CD4-positive, alpha-beta T cell treated with Interleukin-4 for 4 hours (primary cell): ENCODE measurements at places on chromosomes 3 and 15.

DNA sequence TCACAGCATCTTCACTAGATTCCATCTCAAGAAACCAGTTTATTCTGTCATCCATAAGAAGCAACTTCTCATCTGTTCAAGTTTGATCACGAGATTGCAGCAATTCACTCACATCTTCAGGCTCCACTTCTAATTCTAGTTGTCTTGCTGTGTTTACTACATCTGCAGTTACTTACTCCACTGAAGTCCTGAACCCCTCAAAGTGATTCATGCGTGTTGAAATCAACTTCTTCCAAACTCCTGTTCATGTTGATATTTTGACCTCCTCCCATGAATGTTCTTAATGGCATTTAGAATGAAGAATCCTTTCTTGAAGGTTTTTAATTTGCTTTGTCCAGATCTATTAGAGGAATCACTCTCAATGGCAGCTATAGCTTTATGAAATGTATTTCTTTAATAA is 287.6 kb upstream of the TBL1XR1 start:
- DNase-seq, result no peak

DNA sequence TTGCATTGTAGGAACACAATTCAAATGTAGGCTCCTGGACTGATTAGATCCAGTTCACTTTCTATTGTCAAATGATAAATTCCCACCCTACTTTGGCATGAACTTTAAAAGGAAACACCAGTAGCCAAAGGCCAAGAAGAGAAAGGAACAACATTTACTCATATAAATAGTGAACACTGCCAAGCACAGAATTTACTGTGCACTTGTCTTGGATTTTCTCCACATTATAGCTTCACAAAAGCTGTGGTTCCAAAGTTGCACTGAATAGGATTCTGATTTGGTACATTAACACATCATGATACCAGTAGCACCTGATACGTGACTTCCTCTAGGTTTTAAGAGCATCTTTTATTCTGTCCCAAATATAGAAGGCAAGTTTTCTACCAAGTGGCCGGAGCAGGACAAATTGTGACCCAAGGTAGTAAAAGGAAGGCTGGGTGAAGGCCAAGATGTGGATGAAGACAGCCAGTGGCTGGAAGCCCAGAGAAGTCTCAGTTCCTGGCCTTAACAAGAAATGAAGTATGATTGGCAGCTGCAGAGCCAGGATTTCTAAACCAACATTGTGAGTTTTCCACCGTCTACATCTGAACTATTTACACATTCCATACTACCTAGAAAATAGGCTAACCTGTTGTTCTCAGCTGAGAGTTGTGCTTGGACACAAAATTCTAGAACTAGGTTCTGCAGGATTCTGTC is 206.7 kb downstream of the THRB start:
- no peak for DNase-seq

GRCh38 chr3:20608054-20608738 is 422.2 kb upstream of the SGO1 start:
- DNase-seq, result no peak

- DNase-seq, result no peak
These were observed 22.2 kb downstream of the TRA2B start for GRCh38 chr3:185915642-185916041.

GRCh38 chr3:124786511-124787241 is 56.4 kb downstream of the UMPS start:
- DNase-seq, result no peak

GRCh38 chr3:49650177-49650576 is 24.0 kb upstream of the APEH start:
- DNase-seq, result no peak

DNA sequence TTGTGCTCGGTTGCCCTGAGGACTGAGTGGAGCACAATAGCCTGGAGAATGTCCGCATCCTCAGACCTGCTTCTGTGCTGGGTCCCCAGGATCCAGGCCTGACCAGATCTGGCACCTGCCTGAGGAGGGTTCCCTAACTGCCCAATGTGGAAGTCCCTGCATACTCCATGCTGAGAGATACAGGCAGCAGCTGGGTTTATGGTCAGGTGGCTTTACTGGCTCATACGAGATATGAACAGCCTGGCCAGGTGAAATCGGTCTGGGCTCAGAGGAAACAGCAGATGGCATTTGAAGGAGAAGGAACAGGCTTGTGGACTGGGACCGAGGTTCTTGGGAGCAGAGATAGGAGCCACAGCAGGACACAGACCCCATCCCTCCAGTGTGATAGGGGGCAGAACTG is 18.2 kb upstream of the KIF23 start:
- DNase-seq, result no peak

DNA sequence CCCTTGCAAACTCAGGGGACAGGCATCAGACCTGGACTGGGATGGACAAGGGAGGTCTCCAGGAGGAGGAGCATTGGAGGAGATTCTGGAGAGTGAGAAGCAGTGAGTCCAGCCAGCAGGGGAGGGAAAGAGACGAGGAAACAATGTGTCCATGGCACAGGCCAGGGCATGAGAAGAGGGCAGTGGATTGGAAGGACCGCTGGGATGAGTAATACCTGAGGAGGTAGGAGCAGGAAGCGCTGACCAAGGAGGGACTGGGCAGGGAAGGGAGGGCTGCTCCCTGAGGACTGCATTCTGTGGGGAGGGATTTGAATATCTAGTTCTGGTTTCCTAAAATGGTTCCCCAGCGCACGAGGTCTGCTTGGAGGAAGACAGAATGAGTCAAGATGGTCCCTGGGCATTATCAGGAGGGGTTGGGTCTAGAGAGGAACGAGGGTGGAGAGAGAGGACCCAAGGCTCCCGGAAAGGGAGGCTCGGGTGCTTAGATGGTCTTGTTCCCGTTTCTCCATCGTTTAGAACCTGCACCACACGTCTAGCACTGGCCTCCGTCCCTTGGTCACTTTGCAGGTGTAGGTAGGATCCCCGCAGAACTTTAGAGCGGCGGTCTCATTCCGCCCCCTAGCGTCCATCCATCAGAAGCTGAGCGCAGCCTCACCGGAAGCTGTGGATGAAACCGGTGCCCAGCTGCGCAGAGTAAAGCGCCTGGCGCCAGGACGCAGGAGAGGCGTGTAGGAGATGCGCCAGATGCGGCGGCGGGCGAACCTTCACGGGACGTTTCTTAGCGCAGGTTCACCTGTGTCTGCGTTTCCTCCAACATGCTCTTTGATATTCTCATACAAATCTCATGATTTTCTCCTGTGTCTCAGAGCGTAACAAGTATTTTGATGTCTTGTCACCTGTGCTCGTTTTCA is 190.7 kb upstream of the NDN start:
- DNase-seq, result no peak

- peak; percentile 8 for DNase-seq
These were observed 38.5 kb upstream of the TFRC start for GRCh38 chr3:196120291-196120951.

DNA sequence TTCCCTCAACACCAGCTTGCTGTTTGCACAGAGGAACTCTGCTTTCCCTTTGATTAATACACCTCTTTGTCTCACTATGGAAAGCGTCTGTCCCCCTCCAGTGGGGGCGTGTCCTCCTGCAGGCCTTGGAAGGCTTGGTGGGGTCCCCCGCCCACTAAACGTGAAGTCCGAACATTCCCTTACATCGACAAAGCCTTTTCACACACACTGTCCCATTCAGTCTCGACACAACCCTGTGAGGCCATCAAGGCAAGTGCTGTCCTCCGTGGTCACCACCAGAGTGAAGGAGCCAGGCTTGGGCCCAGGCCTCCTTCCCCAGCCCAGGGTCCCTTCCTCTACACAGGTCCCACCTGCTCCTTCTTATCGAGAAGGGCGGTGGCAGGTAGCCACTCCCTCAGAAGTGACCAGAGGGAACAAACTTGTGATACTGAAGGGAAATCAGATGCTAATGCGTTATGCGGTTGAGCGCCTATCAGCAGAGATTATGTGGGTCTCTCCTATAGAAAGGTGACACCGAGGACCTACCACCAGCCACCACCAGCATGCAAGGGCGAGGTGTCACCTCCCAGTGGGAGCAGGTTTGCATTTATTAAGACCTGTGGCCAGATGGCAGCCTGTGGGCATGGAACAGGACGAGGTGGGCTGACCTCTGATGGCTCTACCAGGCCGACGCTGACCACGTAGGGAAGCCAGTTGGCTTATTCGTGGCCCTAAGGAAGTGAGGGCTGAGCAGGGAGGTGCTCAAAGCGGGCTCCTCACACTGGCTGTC is 6.6 kb downstream of the NRROS start:
- no peak for DNase-seq

GRCh38 chr3:54507876-54508460 is 385.6 kb downstream of the CACNA2D3 start:
- DNase-seq, result no peak

GRCh38 chr3:14231998-14232501 is 53.4 kb downstream of the LSM3 start:
- no peak for DNase-seq

DNA sequence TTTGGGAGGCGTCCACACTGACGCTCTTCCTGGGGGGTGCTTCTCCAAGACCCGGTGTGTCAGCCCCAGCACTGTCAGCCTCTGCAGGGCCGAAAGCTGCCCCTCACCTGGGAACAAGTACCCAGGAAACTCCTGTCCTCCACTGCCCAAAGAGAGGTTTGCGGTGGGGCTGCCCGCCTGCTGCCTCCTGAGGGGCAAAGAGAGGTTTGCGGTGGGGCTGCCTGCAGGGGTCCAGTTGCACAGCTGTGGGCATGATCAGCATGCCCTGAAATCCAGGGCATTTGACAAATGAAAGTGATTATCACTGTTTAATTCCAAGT is 15.1 kb upstream of the SNRPA1 start:
- DNase-seq, result no peak

DNA sequence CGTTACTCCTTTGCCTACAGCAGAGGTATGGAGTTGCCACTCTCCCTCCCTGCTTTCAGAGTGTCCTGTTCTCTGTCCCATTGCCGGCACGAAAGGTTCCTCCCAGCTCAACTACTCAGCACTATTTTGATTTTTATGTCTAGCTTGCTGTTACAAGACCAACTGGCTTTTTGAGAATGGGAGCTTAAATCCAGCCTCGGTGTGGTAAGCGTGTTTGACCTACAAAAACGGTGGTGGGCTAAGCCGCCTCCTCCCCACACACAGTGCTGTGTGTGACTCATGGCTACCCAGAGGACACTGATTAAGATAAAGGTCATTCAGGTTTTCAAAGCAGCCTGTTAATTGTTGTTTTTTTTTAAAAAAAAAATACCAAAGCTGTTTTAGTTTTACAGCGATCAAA is 64.5 kb downstream of the LRTM1 start:
- no peak for DNase-seq

- no peak for DNase-seq
These were observed 32.2 kb upstream of the GREM1 start for GRCh38 chr15:32685576-32685975.

DNA sequence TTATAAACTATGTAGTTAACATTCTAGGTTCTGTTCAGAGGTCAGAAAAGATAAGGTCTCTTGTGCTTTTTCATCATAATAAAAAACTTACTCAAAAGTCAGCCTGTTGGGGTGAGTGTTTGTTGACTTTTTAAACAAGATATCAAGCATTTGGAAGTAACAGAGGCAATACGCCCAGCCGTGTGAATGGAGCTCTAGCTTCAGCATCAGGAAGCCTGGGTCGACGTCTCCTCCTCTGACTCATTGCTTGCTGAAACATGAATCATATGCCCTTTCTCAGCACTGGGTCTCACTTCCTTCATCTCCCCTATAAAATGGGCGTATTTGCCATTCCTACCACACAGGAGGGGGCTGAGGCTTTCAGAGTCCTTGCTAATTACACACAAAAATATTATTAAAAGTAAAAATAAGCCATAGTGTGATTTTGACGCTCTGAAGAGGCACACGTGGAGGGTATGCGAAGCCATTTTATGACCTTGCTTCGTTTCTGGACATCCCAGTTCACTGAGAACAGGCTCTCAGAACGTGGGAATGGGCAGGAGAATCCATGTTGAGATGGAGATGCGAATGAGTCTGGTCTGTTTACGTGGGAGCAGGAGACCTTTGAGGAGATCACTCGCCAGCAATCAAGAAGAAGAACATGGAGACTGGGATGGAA is 220.8 kb upstream of the TPRG1 start:
- peak; percentile 29 for DNase-seq

DNA sequence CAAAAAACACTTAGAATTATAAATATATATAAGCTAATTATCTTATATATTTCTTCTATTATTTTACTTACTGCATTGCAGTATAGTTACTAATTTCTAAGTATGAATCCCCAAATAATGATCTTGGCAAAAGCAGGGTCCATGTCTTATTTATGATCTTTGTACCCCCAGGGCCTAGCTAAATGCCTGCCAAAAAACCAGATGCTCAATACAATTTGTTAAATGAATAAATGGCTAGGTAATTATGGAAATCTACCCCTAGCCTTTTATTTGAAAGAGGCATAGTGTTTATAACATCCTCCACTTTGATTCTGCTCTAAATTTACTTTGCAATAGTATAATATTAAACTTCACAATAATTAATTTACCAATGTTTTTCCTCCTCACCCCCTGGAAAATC is 69.5 kb downstream of the CSNK1G1 start:
- DNase-seq, result no peak

- DNase-seq, result no peak
These were observed 39.2 kb downstream of the MASP1 start for GRCh38 chr3:187252311-187252710.

DNA sequence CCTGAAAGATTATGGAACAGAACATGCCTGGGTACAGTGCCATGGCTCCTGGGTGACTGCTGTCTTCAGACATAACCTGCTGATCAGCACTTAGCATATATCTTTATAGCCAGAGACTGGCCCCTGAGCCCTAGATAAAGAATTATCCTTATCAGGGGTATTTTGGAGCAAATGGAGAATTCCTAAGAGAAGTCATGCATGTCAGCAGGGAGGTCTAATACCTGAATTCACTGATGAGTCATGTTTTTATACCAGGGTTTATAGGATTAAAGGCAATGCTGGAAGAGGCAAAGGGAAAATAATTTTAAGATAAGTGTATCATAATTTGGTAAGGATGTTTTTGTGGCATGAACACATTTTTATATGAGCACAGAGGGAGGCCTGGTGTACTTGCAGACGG is 159.8 kb downstream of the ADAMTSL3 start:
- DNase-seq, result no peak

DNA sequence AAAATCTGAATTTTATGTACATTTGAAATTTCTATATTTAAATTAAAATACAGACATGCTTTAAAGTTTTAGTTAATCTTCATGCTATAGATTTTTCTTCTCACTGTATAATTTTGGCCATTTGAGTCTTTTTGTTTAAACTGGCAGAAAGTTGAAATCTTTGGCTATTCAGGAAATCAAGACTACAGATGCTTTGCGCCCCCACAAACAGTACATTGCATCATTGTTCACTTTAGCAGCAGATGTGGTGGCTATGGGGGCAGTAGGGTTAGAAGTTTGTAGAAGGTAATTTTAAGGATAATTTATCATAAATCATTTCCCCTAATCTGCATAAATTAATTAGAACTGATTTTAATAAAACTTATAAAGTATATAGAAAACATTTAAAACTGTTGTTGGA is 20.9 kb downstream of the SPPL2A start:
- no peak for DNase-seq

DNA sequence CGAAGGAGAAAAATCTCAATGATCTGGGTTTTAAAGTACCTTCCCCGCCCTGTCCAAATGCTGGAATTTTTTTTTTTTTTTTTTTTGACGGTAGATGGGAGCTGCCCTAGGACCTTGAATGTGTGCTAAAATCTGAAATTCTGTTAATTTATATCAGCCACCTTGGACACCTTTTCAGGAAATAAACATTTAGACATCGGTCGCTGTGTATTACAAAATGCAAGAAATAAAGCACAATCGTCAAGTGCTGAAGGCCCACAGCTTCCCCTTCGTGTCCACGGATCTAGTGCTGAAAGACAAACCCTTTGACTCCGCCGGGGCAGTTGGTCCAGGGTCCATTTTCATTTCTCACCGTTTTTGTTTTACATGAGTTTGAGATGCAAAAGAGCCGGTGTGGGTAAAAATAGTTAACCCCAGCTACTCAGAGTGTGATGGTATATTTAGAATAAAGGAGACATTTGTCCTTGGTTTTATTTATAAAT is 90.2 kb upstream of the CHD2 start:
- DNase-seq, result peak; percentile 39
